ENCODE measurements at places on chromosomes 6 and 20.
A peak's percentile ranks its signal among the peaks of the same experiment; 100 is the strongest.

GRCh38 chr6:113147544-113147943, 709.6 kb upstream of the MARCKS start:
- no peak for DNase-seq

DNA sequence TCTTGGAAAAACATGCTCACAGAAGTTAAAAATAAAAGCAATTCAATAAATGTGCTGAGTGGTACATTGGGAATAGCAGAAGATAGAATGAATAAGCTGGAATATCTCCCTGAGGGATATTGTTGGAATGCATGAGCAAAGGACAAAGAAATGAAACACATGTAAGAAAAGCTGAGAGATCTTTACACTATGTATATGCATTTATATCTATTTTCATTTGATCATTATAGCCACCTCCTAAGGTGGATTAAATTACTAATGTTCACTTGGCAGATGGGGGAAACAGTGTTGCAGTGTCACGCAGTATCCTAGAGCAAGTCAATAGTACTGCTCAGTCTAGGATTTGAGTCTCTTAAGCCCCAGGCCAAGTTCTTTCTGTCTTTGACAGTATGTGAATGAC, 542.0 kb upstream of the MARCKS start:
- DNase-seq: no peak

DNA sequence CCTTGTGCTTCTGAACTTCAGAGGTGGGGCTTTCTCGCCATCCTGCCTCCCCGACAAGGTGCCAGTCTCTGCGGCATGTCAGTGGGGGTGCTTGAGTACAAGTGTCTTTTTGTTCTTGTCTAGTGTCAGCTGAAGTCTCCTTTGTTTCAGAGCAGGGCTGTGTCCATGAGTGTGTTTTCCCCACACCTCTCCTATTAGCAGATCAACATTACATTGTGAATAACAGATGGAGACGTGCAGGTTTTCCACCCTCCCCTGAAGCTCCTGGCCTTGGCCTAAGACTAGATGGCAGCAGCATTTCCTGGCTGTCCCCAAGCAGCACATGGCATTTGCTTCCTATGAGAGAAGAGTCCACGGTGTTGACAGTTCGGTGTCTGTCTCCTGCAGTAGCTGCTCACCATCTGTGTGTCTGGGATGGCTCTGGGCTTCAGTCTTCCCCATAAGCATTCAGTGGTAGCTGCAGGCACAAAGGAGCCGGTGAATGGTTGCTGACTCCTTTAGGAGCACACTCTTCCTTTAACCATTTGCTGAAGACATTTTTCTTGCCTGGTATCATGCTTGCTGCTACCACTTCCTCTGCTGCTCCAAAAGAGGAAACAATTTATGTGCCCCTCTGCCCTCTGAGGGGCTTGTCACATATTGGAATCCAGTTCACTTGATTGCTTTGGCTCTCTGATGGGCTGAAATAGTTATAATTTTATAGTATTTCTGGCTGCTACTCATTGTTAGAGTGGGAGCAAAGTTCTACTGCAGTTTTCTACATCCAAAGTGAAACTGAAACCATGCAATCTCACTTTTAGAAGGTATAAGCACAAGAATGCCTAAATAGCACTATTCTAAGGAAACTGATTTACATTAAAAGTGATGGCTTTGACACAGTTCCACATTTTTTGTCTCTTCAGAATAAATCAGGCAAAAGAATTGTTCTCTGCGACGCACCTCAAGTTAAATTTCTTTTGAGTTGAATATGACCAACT, 913.0 kb downstream of the C6orf118 start:
- DNase-seq: no peak

DNA sequence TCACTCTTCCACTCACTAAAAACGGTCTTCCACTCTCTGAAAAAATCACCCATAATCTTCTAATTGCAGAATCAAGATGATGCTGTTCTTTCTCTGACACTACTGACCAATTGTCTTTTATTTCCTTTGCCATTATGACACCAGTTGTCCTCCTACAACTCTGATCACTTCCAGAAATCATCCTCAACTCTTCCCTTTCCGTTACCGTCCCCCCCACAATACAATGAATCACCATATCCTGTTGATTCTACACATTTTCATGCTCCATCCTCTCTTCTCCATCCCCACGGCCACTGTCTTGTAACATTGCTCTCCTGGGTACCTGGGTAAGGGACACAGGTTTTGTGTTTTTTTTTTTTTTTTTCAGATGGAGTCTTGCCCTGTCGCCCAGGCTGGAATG, 2.5 kb upstream of the PPP2R5D start:
- no peak for DNase-seq

- DNase-seq: no peak
These were observed 123.5 kb upstream of the SAMD5 start for GRCh38 chr6:147384737-147385710.

DNA sequence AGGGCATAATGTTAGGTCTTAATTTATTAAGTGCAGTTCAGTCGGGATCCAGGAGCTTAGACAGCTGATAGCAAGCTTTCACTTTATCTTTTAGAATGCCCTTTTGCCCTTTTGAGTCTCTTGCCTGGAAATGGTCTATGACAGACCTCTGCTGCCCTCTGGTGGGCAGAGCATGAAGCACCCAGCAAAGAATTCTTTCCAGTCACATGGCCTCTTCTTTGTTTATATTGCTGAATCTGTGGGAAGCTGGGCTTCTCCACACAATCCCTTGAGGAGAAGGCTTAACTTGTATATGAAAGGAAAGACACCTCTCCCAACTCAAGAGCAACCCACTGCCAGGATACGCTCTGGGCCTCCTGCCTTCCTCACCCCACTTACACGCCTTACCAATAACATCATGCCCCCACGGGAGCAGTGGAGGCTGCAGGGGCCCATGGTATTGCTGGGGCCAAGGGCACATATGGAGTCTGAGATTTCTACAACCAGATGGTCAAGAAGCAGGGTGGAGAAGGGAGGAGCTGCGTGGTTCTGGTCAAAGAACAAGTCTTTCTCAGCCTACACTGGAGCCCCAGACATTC, 20.4 kb downstream of the WFDC3 start:
- peak; percentile 91 for DNase-seq

- no peak for DNase-seq
These were observed 27.9 kb upstream of the EEF1A1 start for GRCh38 chr6:73548458-73549446.
